ENCODE measurements at places on chromosomes 6 and 20. TPM values are rescaled to one million over a fixed set of nuclear protein-coding genes. Genes with fewer than 3 reads are reported as not detected.

CLIC1 gene
- 439 TPM for total RNA-seq

BMP7 gene
- not detected for total RNA-seq

MTHFD1L gene
- 48.9 TPM for total RNA-seq

AIF1 gene
- total RNA-seq: not detected

PSMB9 gene
- total RNA-seq: 54.7 TPM

RNF5 gene
- total RNA-seq: 23.9 TPM

NPEPL1 gene
- total RNA-seq: 18.7 TPM

PLN gene
- total RNA-seq: 2.0 TPM

UBD gene
- total RNA-seq: not detected

ZNF337 gene
- total RNA-seq: 21.6 TPM

SLC17A3 gene
- total RNA-seq: not detected

ACAT2 gene
- 121 TPM for total RNA-seq

GUCA1A gene
- total RNA-seq: 0.33 TPM

PPP1R16B gene
- under 0.01 TPM for total RNA-seq

NFATC2 gene
- under 0.01 TPM for total RNA-seq

TTI1 gene
- 15.9 TPM for total RNA-seq

PACSIN1 gene
- total RNA-seq: not detected

SLC17A9 gene
- total RNA-seq: 6.4 TPM

Measured in fibroblast of lung (primary cell).